T-cell (primary cell): ENCODE measurements at places on chromosomes 2 and 18. TPM values are rescaled to one million over a fixed set of nuclear protein-coding genes. Genes with fewer than 3 reads are reported as not detected.

KCNG3 gene
- 0.15 TPM for total RNA-seq

ANTXR1 gene
- total RNA-seq, result 0.19 TPM

WDR75 gene
- total RNA-seq, result 48.6 TPM

GPR17 gene
- not detected for total RNA-seq

AQP12A gene
- not detected for total RNA-seq

C2orf76 gene
- total RNA-seq, result 7.4 TPM

KCNF1 gene
- total RNA-seq, result not detected

MOCOS gene
- 0.47 TPM for total RNA-seq

BCL11A gene
- total RNA-seq, result 3.6 TPM

GCKR gene
- 0.23 TPM for total RNA-seq

PTRHD1 gene
- 20.1 TPM for total RNA-seq

PRADC1 gene
- total RNA-seq, result 6.1 TPM

FKBP1B gene
- 1.5 TPM for total RNA-seq

ABCG8 gene
- 0.09 TPM for total RNA-seq

ADD2 gene
- 6.0 TPM for total RNA-seq

SYT4 gene
- not detected for total RNA-seq

STPG4 gene
- total RNA-seq, result not detected

TMEM200C gene
- not detected for total RNA-seq

EFEMP1 gene
- 0.95 TPM for total RNA-seq

C2orf92 gene
- total RNA-seq, result 16.8 TPM

GALNT3 gene
- 2.8 TPM for total RNA-seq

DNAJC5G gene
- not detected for total RNA-seq

CFAP65 gene
- total RNA-seq, result not detected

PLGLB1 gene
- 7.2 TPM for total RNA-seq

PJVK gene
- 1.9 TPM for total RNA-seq

COL3A1 gene
- total RNA-seq, result 1.3 TPM

HOXD12 gene
- total RNA-seq, result not detected

SERPINB8 gene
- 14.7 TPM for total RNA-seq
